ENCODE measurements at places on chromosomes 16 and 17. TPM values are rescaled to one million over a fixed set of nuclear protein-coding genes. Genes with fewer than 3 reads are reported as not detected.

The ALDH3A1 gene
- total RNA-seq, result 0.34 TPM

The CDH16 gene
- total RNA-seq, result not detected

The HSD17B1 gene
- 3.4 TPM for total RNA-seq

The TEDC2 gene
- total RNA-seq, result 17.6 TPM

The ABAT gene
- 6.5 TPM for total RNA-seq

The HSD17B2 gene
- total RNA-seq, result not detected

The CLDN9 gene
- not detected for total RNA-seq
